ENCODE measurements at places on chromosomes 5 and 9. TPM values are rescaled to one million over a fixed set of nuclear protein-coding genes. Genes with fewer than 3 reads are reported as not detected.
A peak's percentile ranks its signal among the peaks of the same experiment; 100 is the strongest.

DNA sequence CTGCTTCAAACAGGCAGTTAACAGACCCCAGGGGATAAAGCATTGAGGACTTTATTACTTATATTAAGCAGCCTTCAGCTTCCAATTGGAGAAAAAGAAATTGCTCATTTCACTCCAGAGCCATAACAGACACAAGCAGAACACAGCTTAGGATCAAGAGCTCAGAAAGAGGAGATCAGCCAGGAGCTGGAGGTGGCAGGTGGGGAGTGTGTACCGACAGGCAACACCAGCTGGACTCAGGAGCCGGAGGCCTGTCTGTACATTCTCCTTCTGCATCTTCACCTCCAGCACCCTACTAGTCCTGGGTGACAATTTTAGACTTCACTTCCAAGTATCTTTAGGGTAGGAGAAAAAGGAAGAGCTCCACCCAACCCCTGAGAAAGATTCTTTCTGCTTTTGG is 35.8 kb downstream of the NRG2 start:
- no peaks in the 10 kb centered on the region for H3K36me3 ChIP-seq
- no peak overlapping the region for H3K27ac ChIP-seq
- no peak for DNase-seq
- no peak overlapping the region for H3K4me3 ChIP-seq
- H3K4me1 ChIP-seq = peaks cover 15% of the 10 kb centered on the region
- 0 out of 2 replicates have a peak, but pooled peaks cover 6% of the 10 kb centered on the region for H3K27me3 ChIP-seq

Gene PPP2CA
- total RNA-seq = 184 TPM

Gene STPG3
- total RNA-seq = not detected

DNA sequence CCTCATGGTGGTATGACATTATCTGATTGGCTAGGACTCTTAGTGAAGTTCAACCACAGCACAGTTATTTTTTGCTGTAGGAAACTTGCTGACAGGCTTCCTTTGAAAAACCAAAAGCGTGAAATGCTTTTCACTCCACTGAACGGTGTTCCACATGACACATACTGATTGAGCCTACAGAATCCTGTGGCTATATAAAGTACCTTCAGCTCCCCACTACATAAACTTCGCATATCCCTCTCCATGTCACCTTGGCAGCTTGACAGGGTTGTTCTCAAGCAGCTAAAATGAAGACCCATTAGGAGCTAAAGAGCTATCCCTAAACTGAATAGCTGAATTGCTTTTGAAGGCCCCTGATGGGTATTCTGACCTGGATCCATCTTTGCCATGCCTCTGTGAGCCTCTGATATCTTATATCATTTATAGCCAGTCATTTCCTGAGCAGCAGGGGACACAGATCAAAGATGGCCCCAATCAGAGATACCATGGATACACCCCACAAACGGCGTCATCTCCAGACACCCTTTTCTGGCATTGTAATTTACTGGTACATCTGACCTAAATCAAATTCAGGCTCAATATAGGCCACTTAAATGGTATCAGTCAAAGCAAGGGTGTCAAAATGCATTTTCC is 91.5 kb downstream of the APBA1 start:
- no peaks in the 10 kb centered on the region for H3K36me3 ChIP-seq
- no peak overlapping the region for H3K4me3 ChIP-seq
- no peaks in the 10 kb centered on the region for H3K4me1 ChIP-seq
- no peak for DNase-seq

Gene PSMB7
- 372 TPM for total RNA-seq

GRCh38 chr9:100714372-100715099 is 136.7 kb downstream of the CAVIN4 start:
- H3K4me3 ChIP-seq = no peak overlapping the region
- DNase-seq = peak; percentile 66
- H3K27me3 ChIP-seq = no peaks in the 10 kb centered on the region
- H3K27ac ChIP-seq = no peak overlapping the region
- H3K4me1 ChIP-seq = no peaks in the 10 kb centered on the region

DNA sequence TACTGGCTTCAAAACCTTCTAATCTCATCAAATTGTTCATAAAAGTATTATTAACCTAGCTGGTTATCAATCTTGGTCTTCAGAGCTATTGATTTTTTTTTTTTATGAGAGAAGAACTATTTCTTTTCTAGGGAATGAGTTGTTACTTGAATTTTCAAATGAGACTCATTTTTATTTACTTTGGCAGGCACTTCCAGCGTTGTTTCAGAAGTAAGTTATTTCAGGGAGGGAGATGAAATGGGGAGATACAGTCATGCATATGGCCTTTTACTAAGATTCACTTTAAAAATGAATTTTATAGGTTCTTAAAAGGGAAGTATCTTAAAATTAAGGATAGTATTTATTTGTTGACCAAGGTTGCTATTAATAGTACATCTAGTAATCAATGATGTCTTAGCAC is 129.6 kb downstream of the IZUMO3 start:
- peak; percentile 28 for DNase-seq
- no peak overlapping the region for H3K4me3 ChIP-seq
- no peaks in the 10 kb centered on the region for H3K27me3 ChIP-seq
- no peaks in the 10 kb centered on the region for H3K36me3 ChIP-seq
- H3K27ac ChIP-seq = 0 out of 2 replicates have a peak overlapping the region, but pooled peaks have one; percentile 32

Data from PC-3 (cell line).